Stimulated activated CD4-positive, alpha-beta T cell treated with anti-CD3 and anti-CD28 coated beads, Interleukin-1b, Interleukin-23, amount 100 ng/mL, for 1 hour (primary cell): ENCODE measurements at places on chromosomes 3 and 15.

GRCh38 chr15:69098771-69099170 lies 61.7 kb upstream of the GLCE start:
- DNase-seq = no peak

DNA sequence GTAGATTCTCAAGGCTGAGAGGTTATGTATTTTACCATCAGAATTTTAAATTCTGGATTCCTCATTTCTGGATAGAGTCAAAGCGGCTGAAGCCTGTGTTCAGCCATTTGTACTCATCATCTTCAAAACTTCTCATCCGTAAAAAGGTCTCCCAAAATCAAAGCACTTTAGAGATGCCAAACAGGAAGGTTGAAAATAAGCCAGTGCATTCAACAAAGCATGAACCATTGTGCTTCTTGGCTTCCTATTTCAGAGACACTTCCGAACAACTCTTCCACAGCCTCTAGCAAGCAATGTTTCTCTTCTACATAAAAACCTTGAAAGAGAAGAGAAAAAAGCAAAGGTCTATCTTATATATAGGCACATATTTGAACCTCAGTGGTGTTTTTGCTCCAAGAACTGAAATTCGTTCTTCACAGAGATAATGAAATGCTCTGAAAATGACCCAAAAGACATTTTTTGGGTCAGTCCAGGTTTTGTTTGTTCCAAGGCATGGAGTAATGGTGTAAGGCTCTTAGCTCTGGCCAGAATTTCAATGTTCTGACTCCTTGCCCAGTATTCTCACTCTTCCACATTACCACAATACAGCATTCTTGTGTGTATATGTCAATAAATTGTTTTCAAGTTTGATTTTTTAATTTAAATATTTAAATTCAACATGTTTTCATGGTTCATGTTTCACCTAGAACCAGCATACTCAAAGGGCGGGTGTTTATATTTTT lies 163.1 kb downstream of the STAC start:
- DNase-seq = no peak

GRCh38 chr3:128457937-128458336 lies 8.8 kb downstream of the DNAJB8 start:
- DNase-seq = no peak

DNA sequence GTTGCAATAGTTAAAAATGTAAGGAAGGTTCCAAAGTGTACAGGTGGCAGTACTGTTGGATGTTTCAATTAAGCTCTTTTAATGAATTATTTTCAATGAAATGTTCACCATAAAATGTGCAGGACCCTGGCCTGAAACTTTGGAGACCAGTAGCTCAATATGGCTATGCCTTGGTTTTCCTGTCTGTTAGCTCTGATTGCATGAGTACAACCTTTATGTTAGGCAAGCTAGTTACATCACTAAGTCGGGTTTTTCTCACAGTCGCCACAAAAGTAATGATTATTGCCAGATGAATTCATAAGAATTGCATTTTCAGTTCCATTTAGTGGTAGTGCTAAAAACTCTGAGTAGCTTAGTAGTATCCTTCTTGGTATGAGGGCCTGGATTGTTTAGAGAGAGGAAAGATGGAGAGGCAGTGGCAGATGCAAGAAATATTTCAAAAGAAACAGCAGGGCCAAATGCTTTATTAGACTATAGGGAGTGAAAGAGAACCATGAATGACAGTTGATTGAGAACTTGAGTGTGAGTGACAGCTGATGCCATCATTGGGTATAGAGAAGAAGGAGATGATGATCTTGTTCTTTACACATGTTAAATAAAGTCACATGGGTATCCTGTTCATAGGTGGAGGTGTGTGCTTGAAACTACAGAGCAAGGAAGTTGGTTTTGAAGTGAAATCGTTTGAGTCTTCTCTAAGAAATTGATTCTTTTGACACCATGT lies 109.5 kb downstream of the AKAP13 start:
- no peak for DNase-seq

GRCh38 chr15:41183581-41183980 lies 47.0 kb downstream of the EXD1 start:
- no peak for DNase-seq

GRCh38 chr3:62373215-62373614 lies at the start of gene FEZF2:
Gene FEZF2 (minus strand): TSS chr3:62373550. CDS start chr3:62372868, 682 bp downstream.
- DNase-seq = no peak

DNA sequence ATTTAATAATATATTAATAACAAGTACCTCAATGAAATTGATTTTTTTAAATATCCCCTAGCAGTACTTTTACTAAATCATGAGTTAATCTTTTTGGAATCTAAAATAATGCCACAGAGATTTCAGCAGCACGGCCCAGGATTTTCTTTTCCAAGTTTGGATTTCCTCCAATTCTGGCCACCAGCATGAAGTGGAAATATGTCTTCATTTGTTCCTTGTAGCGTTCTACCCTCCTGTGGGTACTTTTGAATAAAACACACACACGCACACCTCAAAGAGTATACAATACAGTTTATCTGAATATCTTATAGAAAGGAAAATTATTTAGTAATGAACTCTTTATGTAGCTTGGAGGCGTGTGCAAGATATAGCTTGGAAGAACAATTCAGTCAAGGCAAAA lies 125.1 kb upstream of the STT3B start:
- DNase-seq = no peak

- no peak for DNase-seq
These were observed 31.8 kb upstream of the SMAD3 start for GRCh38 chr15:67033571-67034044.

DNA sequence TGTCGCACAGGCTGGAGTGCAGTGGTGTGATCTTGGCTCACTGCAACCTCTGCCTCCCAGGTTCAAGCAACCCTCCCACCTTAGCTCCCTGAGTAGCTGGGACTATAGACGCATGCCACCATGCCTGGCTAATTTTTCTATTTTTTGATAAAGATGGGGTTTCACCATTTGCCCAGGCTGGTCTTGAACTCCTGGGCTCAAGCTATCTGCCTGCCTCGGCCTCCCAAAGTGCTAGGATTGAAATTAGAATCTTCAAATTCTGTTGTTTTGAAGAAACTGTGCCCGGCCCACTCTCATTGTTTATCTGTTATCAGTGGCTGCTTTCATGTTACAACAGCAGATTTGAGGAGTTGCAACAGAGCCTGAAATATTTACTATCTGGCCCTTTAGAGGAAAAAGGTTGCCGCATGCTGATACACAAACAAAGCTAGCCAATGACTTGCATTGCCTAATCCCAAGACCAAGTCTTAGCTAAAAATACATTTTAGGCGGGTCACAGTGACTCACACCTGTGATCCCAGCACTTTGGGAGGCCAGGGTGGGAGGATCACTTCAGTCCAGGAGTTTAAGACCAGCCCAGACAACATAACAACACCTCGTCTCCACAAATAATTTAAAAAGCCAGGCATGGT lies 43.2 kb upstream of the PPP4R2 start:
- DNase-seq = no peak

DNA sequence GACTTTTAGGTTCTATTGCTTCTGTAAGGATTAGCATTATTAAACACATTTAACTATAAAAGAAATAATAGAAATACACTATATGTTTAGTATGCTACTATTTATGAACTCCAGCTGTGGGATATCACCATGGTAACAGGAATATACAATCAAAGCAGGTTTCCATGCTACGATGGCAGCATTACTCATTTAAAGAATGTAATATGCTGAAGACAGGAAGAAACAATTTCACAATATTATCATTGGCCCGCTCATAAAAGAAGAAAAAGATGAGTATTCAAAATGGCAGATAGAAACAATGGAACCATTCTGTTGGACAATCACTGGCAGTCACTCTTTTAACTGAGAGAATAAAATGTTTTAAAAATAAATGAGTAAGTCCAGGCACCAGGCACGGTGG lies 153.4 kb downstream of the CBLB start:
- no peak for DNase-seq

- DNase-seq = no peak
These were observed 35.4 kb downstream of the ZMAT3 start for GRCh38 chr3:179036226-179036625.

- no peak for DNase-seq
These were observed 46.2 kb downstream of the ZNF385D start for GRCh38 chr3:21704796-21705195.

- DNase-seq = no peak
These were observed 13.9 kb upstream of the UBE2E2 start for GRCh38 chr3:23189187-23189586.

DNA sequence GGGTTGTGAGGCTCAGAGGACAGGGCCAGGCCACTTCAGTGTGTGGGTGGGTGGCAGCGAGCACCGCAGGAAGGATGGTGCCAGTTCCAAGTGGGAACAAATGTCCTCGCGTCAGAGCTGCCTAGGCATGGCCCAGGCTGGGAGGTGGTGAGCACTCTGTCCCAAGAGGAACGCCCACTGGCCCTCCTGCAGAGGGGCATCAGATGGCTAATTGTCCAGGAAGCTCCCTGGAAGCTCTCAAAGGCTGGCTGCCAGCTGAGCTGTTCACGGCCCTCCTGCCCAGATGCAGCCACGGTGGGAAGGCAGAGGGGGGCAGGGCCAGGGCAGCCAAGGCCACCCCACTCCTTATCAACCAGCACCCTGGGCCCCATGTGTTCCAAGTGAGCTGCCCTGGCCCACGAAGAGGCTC lies 55.2 kb downstream of the IQSEC1 start:
- DNase-seq = no peak

GRCh38 chr3:182309120-182309519 lies 484.2 kb upstream of the ATP11B start:
- DNase-seq = no peak

- DNase-seq = no peak
These were observed 41.5 kb downstream of the PLSCR4 start for GRCh38 chr3:146209371-146209770.

DNA sequence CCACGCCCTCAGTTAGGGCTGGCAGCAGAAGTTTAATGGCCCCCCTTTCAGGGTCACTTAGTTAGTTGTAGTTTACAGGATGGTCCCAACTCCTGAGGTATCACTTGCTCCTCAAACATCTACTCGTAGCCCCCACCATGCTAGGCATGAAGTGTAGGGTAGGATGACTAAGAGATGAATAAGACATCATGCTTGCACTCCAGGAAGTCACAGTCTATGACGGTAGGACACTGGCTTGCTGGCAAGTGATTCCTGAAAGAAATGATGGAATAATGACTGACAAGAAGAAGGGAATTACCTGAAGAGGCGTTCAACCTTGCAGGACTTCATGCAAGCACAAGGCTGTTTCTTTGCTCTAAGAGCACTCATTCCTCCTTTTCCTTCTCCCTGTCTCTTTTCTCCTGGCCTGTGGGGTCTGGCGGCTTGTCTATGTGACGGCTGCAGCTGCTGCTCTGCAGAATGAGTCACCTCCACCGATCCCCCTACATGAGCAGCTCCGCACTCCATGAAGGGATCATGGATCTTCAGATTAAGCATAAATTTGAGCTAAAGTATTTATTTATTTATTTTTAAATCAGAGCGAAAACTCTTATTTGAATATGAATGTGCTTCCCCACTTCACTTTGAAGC lies 82.9 kb upstream of the BOC start:
- DNase-seq = no peak

DNA sequence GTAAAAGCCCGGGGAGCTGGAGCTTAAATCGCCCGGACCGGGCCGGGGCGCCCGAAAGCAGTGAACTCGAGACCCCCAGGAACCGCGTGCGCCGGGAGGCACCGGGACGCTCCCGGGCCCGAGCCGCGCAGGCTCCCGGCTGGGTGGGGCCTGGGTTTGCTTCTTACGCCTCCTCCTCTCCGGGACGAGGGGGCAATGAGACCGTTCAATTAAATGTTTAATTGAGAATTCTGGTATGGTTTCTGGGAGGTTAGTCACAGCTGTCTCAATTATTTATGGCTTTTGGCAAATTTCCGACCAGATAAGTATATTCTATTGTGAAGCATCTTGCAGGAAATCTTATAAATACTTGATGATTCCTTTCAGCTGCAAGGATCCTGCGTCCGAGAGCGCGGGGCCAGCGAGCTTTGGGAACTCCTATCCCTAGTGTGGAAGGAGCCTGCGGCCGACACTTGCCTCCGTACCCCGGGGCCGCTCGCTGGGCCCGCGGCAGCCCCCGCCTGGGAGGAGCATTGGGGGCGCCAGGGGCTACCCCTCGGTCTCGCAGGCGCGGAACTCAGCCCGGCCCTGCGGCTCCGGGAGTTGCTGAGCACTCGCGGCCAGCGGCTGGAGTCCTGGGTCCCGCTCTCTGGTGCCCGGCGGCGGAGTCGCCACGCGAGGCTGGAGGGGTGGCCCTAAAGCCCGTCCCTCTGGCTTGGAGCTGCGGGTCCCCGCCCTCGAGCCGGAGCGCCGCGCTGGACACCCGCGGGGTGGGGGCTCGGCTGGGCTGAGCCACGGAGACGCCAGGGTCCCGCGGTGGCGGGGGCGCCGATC lies 10.3 kb downstream of the ISL2 start:
- DNase-seq = no peak

- no peak for DNase-seq
These were observed 62.9 kb downstream of the SLC28A2 start for GRCh38 chr15:45314960-45315359.

DNA sequence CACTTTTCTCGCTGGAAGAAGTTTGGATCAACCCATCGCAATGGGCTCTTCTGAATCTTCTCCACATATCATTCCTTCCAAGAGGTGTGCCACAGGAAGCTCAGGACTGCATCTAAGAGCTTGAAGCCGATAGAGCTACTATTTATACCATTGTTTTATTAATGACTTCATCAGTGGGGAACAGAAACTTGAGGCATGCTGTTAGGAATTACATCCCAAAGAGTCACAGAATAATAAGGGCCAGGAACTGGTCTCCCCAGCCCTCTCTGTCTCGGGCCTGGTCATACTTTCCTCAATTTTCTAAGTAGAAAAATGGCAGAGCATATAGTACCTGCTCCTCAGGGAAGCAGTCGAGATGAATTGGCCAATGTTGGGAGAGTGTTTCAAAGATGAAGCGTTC lies 16.9 kb upstream of the C15orf61 start:
- no peak for DNase-seq

- no peak for DNase-seq
These were observed 27.0 kb upstream of the APH1B start for GRCh38 chr15:63250312-63250965.

DNA sequence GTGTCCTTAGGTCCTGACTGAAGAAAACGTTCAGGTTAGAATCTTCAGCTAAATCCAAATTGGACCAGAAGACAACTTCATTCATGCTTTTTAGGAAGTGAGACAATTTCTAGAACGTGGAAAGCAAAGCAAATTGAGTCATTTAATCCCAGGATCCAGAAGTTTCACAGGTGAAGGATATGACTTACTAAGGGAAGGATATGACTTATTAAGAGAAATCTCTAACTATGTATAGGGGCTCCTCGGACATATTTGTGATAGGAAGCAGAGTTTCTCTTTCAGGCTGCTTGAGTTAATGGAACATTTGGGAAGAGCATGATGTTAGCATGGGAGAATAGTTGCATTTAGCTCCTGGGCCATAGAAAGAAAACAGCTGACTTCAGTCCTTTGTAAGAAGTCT lies 16.1 kb upstream of the PLOD2 start:
- no peak for DNase-seq
